ENCODE measurements at places on chromosomes 12 and 14.

GRCh38 chr12:49827401-49828099 is 663 bp downstream of the NCKAP5L start:
- DNase-seq, result no peak

DNA sequence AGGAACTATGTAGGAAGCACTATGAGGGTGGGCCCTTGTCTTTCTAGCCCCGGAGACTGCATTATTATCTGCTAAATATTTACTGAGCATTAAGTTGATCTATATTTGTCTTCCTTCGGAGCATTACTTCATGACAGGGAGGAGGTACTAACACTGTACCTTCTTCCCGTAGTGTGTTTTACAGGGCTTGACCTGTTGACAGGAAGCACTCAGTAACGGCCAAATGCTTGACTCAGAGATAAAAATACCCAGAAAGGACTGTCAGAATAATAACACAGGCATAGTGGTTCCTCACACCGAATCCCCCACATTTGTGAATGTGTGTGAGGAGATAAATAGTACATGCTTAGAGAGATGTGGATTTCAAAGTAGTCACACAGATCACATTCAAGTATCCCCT is 466.6 kb downstream of the EGLN3 start:
- no peak for DNase-seq

GRCh38 chr14:23006544-23007419 is 3.2 kb downstream of the C14orf93 start:
- peak; percentile 89 for DNase-seq

DNA sequence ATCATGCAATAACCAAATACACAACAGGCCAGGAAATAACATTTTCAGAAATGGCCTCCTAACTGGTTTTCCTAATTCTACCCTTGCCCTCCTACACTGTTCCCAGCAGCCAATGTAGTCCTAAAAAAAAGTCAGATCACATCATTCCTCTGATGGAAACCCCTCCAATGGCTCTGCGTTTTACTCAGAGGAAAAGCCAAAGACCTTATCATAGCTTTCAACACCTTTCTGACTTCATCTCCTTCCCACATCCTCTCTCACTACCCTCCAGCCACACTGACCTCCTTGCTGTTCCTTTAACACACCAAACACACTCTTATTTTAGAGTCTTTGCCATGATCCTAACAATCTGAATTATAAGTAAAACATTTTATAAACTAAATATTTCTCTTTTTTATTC is 1.1 kb downstream of the MED6 start:
- DNase-seq, result no peak

DNA sequence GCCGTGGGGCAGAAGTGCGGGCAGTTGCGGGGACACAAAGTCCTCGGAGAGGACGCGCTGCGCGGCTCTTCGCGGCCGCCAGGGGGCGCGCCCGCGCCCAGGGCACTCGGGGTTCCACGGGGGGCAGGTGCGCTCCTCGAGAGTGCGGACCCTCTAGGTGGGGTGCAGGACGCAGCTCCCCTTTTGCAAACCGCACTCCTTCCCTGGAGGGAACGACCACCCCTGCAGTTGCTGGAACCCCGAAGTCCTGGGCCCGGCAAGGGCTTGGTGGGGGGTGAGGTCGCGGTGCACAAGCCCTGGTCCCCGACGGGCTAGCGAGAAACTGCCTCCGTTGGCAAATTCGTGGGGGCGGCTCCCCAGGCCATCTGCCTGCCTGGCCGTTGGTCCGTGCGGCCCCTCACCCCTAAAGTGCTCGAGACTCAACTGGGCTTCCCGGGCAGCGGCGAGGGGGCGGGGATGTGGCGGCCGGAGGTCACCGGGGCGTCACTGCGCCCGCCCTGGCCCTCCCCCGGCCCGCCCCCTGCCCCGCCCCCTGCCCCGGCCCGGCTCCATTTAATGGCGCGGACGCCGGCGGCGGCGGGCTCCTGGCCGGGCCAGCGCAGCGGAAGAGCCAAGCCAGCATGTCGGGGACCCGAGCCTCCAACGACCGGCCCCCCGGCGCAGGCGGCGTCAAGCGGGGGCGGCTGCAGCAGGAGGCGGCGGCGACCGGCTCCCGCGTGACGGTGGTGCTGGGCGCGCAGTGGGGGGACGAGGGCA is at the start of gene ADSS1:
ADSS1 (plus strand) TSS at position 579 of the 756 bp plus-strand sequence; CDS start at position 621, 42 bp downstream.
- no peak for DNase-seq

- DNase-seq, result no peak
These were observed 83.0 kb upstream of the METAP2 start for GRCh38 chr12:95390932-95391331.

DNA sequence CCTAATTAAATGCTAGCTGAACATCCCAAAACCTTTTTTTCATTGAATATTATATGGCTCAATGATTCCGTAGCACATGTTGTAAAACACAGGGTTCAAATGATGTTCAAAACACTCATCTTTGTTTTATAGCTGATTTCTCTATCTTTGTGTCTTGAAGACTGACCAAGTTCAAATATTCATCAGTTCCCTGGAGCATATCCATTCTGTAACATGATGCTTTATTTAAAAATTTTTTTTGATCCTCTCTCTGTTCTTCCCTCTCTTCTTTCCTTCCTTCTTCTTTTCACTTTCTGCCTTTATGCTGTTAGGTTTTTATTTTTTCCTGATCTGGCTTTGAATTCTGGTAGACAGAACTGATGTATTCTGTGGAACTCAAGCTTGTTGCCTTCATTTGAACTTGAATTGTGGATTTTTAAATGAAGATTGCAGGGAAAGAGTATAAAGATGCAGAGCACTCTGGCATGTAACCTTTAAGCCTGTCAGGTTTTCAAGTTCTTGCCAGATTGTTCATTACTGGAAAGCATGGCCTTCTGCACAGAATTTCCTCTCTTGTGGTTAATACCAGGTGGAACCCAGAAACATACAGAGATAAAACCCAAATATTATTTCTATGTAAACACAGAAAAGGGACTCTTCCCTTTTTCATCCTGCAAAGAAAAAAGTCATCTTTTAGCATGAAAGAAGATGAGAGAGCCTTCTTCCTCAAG is 39.5 kb downstream of the PROX2 start:
- DNase-seq, result no peak

Data from esophagus squamous epithelium (tissue), 5 donors.